ENCODE measurements at places on chromosomes 13 and 19.

GRCh38 chr13:107141767-107142166, 573.8 kb upstream of the ARGLU1 start:
- DNase-seq, result no peak

GRCh38 chr19:16185768-16186123, 536 bp downstream of the FAM32A start:
- no peak for DNase-seq

DNA sequence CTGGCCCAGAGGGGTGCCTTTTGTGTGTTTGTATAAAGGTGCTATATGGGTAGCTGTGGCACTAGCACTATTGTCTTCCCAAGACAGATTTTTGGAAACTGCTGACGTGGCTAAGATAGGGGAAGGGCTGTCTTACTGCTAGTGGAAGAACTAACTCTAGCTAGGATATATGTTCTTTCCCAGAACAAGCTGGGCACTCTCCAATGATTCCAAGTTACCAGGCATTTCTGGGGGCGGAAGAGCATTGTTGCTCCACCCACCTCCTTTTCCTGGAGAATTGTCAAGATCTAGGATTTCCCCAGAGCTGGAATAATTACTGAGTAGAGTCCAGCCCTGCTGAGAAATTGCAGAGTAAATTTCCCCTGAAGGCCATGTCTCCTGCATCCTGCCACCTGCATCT, 408.3 kb downstream of the KLF5 start:
- DNase-seq, result no peak

DNA sequence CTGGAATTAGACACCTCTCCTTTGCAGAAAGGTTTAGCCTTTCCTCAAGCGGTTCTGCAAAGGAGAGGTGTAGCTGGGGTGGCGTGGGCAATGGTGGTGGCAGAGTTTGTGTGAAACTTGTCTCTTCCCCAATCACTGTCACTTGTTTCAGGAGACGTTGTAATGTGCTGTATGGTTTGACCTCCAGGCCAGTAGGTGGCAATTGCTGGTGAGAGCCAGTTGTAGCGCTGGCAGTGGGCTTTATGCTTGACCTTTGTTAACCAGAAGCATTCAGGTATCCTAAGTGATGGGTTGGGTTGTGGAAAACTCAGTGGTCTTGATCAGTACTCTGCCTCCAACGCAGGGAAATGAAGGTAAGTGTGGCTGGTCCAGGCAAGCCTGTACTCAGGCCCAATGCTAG, 12.7 kb upstream of the LILRA5 start:
- no peak for DNase-seq

Measured in GDM1 (cell line).